Urothelium cell line (cell line): ENCODE measurements at places on chromosomes 3 and 15.

DNA sequence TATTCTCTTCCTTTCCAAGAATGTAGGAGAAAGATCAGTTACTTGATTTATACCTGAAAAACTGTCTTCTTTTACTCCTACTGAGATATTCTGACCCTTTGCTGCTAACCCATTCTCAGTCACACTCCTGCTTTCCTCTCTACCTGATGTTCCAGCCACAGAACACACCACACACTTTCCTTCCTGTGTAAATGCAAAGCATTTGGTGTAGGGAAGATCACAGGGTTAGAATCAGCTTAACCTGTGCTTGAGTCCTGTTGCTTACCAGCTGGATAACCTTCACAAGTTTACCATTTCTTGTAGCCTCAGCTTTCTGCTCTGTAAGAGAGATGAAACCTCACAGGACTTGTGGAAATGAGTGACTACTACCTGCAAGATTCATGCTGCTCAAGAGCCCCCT, 489.8 kb upstream of the GOLIM4 start:
- no peak for DNase-seq

DNA sequence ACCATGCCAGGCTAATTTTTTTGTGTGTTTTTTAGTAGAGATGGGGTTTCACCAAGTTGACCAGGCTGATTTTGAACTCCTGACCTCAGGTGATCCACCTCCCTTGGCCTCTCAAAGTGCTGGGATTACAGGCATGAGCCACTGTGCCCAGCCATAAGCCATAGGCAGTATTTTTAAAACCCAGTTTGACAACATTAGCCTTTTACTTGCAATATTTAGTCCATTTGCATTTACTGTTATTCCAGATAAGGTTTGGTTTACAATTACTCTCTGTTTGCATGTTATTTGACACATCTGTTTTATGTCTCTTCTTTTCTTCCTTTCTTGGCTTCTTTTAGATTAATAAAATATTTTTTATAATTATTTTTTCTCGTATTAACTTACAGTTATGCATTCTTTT, 83.6 kb upstream of the EPHB3 start:
- no peak for DNase-seq

DNA sequence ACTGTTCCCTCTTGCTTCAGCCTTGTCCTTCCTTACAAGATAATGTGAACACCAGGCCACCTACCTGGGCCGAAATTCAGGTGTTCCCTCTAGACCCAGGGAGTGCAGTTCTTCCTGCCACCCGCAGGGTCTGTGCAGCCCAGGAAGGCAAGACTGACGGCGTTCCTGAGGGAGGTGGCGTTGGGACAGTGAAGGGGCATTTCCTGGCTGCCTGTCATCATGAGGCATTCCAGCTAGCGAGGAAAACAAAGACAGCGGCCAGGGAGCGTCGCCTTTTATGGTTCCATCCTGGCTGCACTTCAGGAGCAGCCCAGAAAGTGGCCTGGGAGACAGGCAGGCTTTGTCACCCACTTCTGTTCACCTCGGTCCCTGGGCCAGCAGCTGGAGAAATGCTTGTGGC, 84.8 kb upstream of the WNT5A start:
- peak; percentile 55 for DNase-seq

DNA sequence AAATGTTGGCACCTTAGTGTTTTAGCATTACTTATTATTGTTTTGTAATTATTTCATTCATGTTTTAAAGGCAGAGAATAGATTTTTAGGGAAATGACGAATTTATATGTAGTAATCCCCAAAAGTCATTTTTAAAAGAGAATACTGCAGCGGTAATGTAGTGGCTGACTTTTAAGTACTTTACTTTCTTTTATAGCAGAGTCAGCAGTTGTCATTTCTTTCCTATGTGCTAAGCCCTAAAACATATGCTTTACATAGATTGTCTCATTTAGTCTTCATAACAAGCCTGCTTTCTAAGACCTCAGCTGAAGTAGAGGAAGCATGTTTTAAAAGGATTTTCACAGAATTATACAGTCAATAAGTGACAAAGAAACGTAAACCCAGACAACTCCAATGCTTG, 102.1 kb upstream of the PEX5L start:
- DNase-seq, result no peak

- no peak for DNase-seq
These were observed 135.8 kb downstream of the RPL22L1 start for GRCh38 chr3:170734043-170734734.

DNA sequence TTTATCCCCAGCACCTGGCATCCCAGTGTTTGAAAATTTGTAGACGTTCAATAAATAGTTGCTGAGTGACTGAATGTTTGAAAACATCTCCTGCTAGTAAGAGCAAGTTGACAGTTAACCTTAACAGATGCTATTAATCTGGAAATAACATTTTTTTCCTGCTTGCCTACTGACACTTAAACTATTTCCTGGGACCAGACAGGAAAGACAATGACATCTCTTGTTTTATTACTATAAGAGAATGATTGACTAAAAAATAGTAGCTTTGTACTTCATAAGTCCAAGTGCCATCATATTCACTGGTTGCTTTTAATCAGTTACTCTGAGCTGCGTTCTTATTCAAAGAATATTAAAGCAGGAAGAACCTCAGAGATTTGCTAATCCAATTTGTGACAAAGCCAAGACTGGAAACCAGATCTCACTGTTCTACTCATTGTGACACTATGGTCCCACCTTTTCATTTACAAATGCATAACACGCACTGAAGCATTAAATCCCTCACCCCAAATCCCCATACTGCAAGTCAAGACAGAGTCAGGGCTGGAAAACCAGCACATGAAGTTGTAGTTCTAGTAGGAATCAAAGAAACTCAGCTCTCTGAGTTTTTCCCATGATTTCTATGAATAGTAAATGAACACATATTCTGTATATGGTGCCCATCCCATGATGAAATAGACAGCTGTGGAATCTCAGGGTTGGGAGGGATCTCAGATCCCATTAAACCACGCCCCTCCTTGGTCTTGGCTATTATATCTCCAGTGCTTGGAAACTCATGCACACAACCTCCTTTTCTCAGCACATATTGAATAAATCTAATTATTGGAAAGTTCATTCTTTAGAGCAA, 212.7 kb upstream of the P2RY1 start:
- no peak for DNase-seq

- no peak for DNase-seq
These were observed 148.5 kb upstream of the NAALADL2 start for GRCh38 chr3:174710612-174711011.

DNA sequence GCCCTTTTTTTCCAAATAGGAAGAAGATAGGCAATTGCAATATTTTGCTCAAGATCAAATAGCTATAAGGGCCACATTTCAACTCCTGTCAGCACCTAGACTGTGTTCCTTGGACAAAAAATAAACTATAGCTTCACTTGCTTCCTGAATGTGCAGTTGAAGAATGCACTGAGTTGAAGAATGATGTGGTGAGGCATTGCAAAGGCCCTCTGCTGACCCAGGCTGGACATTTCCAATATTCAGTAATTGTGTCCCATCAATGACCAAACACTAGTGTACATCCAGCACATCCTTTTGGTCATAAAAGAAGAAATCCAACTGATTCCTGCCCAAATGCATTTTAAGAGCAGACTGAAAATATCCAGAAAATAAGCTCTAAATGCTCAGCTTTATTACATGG, 424.8 kb upstream of the TGFBR2 start:
- DNase-seq, result no peak

GRCh38 chr3:155453512-155453911, 160.0 kb upstream of the STRIT1 start:
- DNase-seq, result no peak

DNA sequence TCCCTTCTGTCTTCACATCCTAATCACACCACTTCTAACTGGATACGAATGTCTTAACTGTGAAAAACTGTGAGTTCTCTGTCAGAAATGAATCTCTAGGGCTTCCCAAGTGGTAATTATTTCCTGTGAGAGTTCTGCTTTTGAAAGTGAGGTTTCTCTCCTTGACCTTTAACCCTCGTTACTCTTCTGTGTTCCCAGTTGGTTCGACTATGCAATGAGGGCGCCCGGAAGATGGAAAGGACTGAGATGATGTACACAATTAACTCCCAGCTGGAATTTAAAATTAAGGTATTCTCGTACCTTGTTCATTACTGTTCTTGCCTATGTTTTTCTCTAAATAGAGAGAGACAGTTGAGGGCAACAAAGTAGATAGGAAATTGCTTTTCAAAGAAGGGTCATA, 96.5 kb downstream of the ARHGEF26 start:
- no peak for DNase-seq

DNA sequence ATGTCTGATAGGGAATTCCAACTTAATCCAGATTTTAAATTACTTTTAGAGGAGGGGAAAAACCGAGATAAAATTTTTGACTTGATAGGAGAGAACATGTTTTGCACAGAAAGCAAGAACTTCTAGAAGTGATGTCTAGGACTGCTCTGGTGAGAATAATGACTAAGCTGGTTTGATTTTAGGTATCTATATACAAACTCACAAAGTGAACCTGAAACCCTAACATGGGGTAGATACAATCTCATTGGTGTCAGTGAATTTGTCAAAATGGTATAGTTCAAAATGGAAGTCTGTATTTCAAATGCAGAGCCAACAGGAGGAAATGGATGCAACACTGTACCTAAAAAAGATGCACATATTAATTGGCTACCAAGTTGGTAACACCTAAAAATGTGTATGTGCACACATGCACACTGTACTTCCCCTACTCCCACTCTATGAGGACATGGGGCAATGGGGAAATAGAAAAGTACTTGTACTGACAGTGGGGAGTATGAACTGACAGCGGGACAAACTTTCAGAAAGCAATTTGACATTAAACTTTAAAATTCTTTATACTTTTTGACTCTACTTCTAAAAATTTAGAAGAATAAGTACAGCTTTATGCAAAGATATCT, 53.0 kb downstream of the NR1I2 start:
- DNase-seq, result no peak

DNA sequence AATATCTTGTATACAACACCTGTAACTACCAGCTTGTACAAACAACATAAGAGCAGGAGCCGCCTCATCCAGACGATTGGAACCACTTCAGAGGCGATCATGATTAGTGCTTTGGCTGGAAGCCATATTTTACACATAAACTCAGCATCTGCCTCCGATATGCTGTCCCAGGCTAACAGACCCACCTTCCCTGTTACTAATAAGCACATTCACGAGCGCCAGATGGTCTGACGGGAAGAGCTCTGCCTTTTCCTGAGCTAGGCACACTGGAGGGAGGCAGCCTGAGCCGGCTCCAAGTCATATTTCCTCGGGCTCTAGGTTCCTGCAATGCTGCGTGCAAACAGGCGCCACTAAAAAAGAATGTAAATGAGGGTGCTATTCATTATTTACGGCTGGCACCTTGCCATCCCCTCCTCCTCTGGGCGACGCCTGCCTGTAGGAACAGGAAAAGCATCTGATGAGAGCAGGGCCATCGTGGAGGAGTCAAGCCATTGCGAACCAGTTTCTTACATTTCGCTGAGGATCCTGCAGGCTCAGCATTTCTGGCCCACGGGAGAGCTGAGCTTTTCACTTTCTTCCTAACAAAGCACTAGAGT, 98.2 kb downstream of the ANXA2 start:
- DNase-seq, result no peak

- DNase-seq, result no peak
These were observed 26.7 kb downstream of the PIK3CA start for GRCh38 chr3:179174898-179175297.

DNA sequence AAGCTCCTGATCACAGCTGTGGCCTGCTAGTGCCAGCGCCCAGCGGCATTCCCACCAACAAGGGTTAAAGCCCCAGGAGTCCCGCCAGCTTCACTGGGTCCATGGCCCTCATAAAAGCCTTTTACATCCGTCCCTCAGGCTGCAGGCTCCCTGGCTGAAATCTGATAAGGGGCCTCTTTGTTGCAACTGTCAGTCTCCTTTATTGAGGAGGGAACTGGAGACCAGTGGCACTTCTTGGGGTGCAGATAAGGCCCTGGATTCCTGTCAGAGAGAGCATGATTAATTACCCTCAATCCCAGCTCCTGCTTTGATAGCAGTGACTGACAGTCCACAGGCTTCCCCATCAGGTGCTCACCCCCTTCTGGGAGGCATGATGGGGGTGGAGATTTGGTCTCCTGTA, 30.9 kb upstream of the CLK3 start:
- DNase-seq, result no peak
